ENCODE measurements at places on chromosomes 5 and 9.

GRCh38 chr9:136617746-136618579 lies 44.8 kb upstream of the EGFL7 start:
- DNase-seq: no peak

DNA sequence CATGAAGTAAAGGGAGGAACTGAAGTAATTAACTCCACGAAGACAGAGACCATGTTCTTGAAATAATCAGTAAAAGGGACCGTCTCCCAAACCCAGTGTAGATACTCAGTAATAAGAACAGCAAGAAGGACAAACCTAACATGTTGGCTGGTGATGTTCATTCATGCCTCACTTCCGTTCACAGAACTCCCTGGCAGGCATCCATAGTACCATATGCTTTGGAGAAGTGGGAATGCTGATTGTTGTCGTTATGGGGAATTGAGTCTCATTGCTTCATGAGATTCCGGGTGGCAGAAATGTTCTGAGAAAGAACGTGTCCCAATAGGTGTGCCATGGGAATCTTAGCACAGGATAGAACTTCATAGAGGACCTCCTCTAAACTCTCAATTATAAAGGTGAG lies 452.3 kb downstream of the ZSWIM6 start:
- no peak for DNase-seq

DNA sequence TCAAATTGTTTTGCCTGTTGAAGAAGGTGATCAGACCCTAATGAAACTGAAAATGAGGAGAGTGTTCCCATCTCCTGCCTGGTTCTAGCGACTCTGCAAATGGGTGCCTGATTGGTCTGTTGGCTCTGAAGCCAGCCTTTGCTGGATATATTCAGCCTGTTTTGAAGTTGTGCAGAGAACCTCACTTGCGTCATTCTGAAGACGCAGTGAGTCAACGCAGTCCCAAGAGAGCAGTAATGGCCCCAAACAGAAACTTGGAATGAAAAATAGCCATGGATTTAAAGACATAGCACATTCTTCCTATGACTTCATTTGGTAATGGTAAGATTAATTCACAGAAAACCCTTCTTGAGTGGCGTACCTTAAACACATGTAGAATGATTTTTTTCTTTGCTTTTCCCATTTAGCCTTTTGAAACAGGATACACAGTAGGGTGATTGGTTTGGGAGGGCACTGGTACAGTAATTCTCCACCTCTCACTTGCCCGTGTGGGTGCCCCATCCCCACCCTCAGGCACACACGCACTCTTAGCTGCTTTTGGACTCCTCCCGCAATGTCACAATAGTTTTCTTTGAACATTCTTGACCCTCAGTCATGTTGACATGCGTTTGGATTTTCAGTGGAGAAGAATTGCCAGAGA lies 54.1 kb upstream of the ABL1 start:
- DNase-seq: peak; percentile 90

- DNase-seq: no peak
These were observed 9.8 kb upstream of the CPLX2 start for GRCh38 chr5:175861337-175862130.

DNA sequence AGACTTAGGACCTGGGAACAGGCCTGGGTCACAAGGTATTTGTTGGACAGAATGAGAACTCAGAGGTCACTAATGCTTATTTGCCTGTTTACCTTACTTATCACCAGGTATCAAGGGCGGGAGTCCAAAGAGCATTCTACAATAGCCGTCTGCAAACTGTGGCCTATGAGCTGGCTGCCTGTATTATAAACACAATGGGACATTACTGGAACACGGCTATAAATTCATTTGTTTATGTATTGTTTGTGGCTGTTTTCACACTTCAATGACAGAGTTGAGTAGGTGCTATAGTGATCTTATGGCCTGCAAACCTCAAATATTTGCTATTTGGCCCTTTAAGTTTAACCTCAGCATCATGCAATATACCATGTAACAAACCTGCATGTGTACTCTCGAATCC lies 76.6 kb upstream of the ASTN2 start:
- no peak for DNase-seq

DNA sequence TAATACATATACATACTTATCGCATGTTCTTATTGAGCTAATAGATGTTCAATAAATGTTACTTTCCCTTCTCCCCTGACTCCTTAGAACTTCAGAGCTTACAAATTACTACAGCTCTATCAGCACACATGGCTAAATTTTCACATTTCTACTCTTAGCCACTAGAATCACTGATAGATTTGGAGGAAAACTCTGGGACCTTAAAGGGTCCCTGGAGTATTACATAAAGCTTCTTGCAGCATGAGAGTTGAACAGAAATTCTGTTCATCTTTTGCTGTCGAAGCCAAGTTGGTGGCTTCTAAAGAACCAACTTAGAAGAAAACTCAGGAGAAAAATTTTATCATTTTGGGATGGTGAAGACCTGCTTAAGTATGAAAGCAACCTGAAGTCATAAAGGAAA lies 15.5 kb downstream of the B4GALT1 start:
- DNase-seq: no peak

DNA sequence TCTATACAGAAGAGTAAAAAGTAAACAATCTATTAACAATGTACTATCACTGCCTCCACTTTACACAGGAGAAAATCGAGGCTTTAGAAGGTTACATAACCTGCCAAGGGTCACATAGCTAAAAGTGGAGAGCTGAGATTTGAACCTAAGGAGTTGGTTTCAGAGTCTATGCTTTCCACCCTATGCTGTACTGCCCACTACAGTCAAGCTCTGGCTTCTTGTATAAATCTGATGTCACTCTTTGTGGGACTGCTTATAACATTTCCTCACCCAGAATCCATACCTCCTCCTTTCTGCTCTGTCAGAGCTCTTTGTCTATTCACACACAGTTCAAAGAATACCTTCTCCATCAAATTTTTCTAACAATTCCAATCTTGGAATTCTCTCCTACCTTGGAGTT lies 503.1 kb downstream of the RAB3C start:
- no peak for DNase-seq

DNA sequence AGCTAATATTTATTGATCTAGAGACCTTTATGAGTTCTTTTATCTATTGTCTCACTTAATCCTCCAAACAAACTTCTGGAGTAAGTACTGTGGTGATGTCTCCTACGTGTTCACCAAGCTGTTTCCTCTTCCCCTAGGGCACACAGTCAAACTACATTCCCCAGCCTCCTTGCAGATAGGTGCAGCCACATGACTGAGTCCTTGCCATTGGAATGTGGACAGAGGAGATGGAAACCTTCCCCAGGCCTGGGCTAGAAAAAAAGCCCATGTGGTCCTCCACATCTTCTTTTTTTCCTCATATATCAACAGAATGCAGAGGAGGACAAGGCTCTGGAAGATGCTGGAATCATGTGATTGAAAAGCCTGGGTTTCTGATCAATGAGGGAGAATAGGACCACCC lies 88.0 kb downstream of the ANKRD55 start:
- DNase-seq: no peak

DNA sequence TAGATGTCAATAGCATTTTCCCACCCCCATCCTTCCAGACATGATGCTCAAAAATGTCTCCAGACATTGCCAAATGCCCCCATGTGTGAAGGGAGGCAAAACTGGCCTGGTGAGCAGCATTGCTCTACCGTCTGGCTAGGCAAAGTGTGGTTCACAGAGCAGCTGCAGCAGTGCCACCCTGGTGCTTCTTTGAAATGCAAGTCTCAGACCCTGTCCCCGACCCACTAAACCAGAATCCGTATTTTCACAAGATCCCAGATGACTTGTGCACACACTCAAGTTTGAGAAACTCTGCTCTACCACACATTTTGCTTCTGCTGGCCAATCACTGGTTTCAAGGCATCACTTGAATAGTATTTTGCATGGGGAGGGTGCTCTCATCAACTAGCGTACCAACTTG lies 226.6 kb upstream of the KLF9 start:
- no peak for DNase-seq

DNA sequence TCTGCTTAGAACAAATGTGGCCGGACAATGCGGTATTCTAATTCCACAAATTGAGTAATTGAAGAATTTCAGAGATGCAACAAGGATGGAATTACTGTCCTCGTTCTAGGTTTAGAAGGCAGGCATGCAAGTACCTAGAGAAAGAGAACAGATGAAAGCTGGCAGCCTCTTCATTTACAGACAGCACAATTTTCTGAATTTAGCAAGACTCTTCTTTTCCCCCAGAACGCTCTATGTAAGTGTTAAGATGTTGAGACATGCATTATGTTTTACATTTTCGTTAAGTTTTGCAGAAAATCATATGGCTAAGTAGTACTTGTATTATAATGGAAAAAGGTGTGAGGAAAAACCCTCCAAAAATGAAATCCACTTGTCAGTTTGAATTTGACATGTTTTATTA lies 259.5 kb upstream of the ARRDC3 start:
- no peak for DNase-seq

GRCh38 chr9:14584571-14584970 lies 108.7 kb downstream of the ZDHHC21 start:
- no peak for DNase-seq

- DNase-seq: no peak
These were observed 1.2 kb downstream of the DROSHA start for GRCh38 chr5:31530541-31531265.

DNA sequence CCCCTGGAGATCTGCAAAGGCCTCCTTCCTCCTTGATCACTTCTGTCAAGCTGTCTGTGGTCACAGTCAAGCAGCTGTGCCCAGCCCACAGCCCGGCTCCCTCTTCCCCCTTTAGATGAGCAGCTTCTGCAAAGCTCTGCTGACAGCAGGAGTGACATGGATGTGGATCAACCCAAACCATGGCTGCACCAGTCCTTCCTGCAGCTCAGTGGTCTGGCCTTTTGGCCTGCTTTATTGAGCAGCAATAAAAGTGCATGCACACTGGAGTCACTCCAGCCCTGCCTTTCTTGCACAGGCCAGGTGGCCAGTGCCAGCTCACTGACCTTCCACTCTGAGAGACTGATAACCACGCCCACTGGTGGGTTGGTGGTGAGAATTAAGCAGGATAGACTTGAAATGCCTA lies 91.3 kb upstream of the OTULINL start:
- peak; percentile 64 for DNase-seq

- DNase-seq: no peak
These were observed 75.4 kb upstream of the S1PR3 start for GRCh38 chr9:88915916-88916315.

DNA sequence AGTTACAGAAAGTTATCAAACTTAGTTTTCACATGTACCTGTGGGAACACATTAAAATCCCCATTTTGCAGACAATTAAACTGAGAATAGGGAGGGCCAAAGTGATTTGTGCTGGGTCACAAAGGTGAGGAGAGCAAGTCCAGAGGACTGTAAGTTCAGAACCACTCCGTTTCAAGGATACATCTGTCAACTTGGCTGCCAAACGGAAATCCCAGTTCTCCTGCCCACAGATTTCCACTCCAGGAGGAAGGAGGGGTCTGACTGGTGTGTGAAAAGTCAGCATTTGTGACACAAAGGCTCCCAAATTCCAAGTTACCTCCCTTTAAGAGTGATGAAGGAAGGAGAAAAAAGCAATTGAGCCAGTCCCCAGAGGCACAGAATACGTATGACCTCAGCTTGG lies 42.3 kb downstream of the PRELID2 start:
- DNase-seq: no peak

- DNase-seq: no peak
These were observed 102.7 kb upstream of the CACNA1B start for GRCh38 chr9:137774775-137775386.

- DNase-seq: no peak
These were observed 10.3 kb downstream of the IPPK start for GRCh38 chr9:92659601-92660000.

- no peak for DNase-seq
These were observed 3.2 kb downstream of the STARD4 start for GRCh38 chr5:111509119-111509518.

GRCh38 chr9:33765411-33765810 lies 29.9 kb upstream of the PRSS3 start:
- DNase-seq: no peak

DNA sequence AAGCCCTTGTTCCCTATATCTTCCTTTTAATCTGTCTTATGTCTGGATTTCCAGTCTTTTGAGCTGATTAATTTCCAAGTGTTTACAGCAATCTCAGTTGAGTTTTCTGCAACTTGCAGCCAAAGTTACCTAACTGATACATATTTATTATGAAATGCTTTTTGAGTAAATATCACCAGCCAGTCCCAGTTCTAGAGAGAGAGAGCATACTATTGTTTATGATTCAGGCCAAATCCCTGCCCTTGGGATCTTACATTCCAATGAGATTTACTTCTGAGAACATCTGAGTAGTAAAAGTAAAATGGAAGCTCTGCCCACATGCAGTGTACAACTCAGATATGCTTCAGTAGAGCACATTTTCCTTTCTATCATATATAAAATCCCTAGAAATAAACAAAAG lies 661.7 kb downstream of the KCTD16 start:
- no peak for DNase-seq

- DNase-seq: no peak
These were observed 132.0 kb upstream of the FAM120A start for GRCh38 chr9:93319301-93319991.

- DNase-seq: peak; percentile 38
These were observed 45.4 kb upstream of the LIFR start for GRCh38 chr5:38601863-38602298.

- no peak for DNase-seq
These were observed 49.0 kb upstream of the SARDH start for GRCh38 chr9:133786907-133787753.

GRCh38 chr5:133056891-133057290 lies 5.1 kb downstream of the HSPA4 start:
- DNase-seq: no peak

- DNase-seq: no peak
These were observed 90.8 kb downstream of the SUSD1 start for GRCh38 chr9:112084334-112084733.

DNA sequence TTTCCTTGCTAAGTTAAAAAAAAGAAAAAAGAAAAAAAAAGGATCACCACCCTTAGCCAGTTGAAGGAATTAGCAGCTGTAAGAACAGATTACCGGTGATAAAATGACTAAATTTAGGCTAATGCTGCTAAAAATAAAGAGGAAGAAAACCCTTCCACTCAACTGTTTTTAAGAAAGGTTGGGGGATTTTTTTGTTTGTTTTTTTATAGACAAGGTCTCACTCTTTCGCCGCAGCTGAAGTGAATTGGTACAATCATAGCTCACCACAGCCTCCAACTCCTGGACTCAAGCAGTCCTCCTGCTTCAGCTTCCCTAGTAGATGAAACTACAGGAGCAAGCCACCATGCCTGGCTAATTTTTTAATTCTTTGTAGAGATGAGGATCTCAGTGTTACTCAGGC lies 101.7 kb downstream of the SNCAIP start:
- DNase-seq: no peak

Data from myocyte (in vitro differentiated cells).